Stimulated activated CD4-positive, alpha-beta T cell treated with anti-CD3 and anti-CD28 coated beads, TNF-alpha, amount 100 ng/mL, for 24 hours (primary cell): ENCODE measurements at places on chromosomes 1 and 21.

DNA sequence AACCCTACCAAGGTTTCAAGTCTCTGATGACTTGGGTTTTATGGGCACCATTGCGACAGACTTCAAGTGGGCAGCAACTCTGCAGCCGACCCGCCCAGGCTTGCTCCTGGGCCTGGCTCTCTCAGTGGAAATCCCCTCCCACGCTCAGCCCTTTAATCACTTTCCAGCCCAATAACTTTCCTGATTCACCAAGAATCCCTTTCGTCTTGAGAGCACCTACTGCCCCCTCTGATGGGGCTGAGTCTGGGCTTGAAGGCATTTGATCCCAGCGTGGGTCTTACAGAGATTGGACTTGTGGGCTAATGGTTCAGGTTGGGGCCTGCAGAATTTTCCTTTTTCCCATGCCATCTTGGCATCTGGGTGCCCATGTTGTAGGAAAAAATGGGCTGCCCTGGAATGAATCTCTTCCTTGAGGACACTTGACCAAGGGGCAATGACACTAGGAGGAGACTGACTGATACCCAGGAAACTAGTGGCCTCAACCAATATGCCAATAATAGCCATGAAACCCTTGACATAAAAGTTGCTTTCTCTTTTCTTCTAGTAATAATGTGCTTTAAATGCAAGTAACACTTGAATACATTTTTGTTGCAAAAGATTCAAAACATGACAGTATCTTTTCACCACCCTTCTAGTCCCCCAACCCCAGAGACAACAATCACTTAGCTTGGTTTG lies 7.8 kb upstream of the PHLDA3 start:
- no peak for DNase-seq

- DNase-seq: no peak
These were observed at the start of gene DENND2C for GRCh38 chr1:114669562-114670082. TSS of gene DENND2C (minus strand) at chr1:114670049. CDS start at chr1:114625984, 44,065 bp downstream.

GRCh38 chr1:3333903-3334302 lies 120.6 kb upstream of the ARHGEF16 start:
- DNase-seq: no peak

GRCh38 chr1:116709666-116710167 lies 42.2 kb upstream of the IGSF3 start:
- no peak for DNase-seq

DNA sequence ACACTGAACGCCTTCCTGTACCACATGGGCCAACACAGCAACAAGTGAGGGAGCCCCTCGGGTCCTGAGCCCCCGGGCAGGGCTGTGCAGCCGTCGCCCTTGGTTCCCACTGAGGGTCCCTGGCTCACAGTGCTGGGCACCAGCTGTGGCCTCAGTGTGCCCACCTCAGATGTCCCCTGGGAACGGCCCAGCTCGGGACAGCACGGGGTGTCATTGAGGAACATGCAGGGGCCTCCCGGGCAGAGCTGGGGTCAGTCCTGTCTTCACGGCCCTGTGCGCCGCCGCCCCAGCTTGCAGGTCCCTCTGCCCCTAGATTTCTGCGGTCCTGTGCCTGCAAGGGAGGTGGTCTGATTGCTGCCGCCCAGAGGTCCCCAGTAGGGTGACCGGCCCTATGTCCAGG lies 17.7 kb downstream of the ATAD3B start:
- DNase-seq: no peak

DNA sequence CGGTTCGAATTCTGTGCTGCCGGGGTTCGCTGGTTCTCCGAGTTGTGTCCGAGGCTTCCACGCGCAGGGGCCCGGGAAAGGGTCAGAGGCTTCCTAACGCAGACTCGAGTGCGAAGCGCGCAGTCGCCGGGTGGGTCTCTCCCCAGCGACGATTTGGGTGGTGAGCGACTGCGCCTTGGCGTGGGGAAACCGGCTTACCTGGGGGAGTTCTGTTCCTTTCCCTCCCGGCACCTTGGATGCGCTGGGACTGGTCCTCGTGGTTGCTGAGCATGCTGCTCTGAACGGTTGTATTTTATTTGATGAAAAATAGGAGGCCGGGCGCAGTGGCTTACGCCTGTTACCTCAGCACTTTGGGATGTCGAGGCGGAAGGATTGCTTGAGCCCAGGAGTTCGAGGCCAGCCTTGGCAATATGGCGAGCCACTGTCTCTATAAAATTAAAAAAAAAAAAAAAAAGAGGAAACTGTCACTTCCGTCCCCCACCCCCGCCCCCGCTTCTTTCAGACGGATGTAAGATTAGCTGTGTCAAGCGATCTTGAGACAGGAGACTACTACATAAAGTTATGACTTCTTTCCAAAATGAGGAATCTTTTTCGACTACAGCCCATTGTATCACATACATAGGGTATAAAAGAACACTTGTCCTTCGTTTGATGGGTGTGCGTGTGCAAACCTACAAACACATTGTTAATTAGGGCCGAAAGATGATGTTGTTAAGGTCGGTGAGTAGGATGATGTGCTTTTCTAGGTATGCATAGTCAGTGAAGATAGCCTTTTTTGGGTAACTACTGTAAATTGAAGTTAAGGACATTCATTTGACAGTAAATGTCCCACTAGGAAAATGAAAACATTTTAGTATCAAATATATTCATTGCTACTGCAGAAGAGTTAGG lies at the start of gene CCDC18:
TSS of gene CCDC18 (plus strand) at position 2 of the 891 bp plus-strand sequence. CDS start 2,638 bp downstream, outside the sequence.
- peak; percentile 16 for DNase-seq

GRCh38 chr1:57167997-57168396 lies 202.2 kb upstream of the C8B start:
- DNase-seq: no peak
